ENCODE measurements at places on chromosomes 5 and 9.

DNA sequence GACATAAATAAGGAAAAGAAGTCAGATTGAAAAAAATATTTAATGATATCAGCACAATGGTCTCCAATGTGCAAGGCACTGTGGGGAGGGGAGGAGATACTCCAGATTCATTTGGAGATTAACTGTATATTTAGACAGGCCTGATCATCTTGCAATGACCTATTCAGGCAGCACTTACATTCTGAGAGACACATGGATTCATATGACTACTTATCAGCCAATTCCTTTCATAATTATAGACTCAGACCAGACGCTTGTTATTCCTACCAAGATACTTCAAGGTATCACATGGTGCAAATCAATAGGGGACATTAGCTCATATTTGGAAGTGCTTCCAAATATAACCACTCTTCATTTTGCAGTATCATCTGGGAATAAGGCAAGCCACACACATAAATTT is 153.5 kb upstream of the TARS1 start:
- no peak for DNase-seq

- DNase-seq = no peak
Observed at GRCh38 chr5:41339339-41339738, 126.0 kb upstream of the C6 start.

DNA sequence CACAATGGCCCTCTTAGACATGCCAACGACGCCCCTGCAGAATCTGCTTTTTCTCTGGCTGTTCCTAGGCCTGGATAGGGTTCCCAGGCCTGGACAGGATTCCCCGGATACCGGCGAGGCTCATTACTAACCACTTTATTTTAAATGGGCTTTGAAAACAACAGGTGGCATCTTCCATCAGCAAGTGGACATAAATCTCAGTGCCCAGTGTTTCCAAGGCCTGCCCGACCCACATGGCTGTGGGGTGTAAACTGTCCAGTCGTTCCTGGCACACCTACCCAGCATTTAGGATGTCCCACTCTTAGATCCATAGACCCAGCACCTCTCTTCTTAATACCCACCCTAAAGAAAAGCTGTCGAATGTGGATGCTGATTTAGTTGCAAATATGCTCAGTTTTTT is 896 bp downstream of the CMBL start:
- peak; percentile 43 for DNase-seq

DNA sequence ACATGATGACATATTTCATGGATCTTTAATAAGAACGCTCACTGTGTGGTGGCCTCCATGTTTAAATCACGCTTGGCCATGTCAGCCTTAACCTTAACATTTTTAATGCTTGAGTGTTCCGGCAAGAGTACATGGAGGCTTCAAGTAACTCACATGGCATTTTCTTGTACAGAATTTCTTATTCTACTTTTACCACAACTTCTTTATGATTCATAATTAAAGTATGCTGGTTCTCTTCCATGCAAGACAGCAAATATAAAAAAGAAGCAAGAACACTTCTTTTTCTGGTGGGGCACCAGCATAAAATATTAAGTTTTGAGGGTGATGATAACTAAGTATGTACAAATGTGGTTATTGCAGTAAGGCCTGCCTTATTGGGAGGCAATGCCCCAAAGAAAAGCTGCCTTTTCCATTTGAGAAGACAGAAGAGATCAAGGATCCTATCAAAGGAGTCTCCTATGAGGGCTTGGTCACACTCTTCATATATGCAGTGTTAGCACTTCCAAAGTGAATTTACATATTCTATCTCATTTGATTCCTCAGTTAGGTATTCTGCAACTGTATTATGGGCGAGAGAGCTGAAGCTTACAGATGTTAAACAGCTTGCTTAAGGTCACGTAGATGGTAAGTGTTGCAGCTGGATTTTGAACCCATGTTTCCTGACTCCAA is 382.7 kb upstream of the MEF2C start:
- no peak for DNase-seq

GRCh38 chr5:118967059-118967508 is 21.3 kb downstream of the DTWD2 start:
- no peak for DNase-seq

- no peak for DNase-seq
Observed at GRCh38 chr5:135011355-135012032, 22.5 kb downstream of the PITX1 start.

All from posterior cingulate gyrus (tissue), 11 donors.